ENCODE measurements at places on chromosomes 12 and 14.

DNA sequence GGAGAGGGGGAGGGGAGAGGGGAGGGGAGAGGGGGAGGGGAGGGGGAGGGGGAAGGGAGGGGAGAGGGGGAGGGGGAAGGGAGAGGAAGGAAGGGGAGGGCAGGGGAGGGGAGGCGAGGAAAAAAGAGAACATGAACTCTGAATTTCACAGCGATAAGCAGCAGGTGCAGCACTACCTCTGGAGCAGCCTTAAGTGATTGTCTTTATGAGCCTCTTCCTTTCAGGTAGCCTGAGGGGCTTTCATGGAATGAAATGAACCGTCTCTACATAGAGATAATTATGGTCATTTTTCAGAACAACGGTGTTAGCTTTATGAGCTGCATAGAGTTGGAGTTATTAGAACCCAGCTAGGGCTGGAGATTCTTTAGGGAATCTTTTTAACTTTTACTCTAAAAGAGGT lies 18.1 kb upstream of the PTCSC3 start:
- DNase-seq = no peak

GRCh38 chr14:35234012-35234805 lies 58.0 kb upstream of the PSMA6 start:
- no peak for DNase-seq

DNA sequence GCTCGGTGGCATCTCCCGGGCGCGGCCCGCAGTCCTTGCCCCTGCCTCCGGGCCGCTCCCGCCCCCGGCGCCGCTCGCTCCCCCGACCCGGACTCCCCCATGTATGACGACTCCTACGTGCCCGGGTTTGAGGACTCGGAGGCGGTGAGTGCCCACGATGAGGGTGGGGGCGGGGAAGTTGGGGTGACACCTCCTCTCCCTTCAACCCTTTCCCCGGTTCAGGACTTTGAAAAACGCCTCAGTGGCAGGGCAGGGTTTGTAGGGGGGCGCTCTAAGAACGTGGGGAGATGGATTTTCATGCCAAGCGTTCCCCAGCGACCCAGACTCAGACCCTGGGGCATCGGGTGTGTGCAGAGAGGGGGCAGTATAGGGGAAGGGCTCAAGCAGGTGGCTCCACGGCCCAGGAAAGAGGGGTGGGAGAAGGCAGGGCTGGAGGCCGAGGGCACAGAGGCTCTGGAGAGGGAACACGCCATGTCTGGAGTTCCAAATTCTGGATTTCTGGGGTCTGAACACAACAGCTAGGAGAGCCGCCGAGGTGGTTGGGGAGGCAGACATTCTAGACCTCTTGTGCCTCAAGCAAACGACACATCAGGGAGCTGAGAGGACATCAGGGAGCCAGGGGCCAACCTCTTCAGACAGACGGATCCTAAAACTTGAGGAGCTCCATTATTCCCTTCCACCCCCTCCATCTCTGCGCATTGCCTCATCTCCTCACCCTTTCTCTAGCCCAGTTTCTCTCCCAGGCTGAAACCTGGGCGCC lies 715 bp downstream of the CACNB3 start:
- DNase-seq = no peak

- DNase-seq = peak; percentile 68
Observed at GRCh38 chr14:102776761-102777710, at the start of gene TRAF3. Gene TRAF3, plus strand, starts transcription at chr14:102777449. Its CDS starts 92,753 bp downstream, at chr14:102870202.

DNA sequence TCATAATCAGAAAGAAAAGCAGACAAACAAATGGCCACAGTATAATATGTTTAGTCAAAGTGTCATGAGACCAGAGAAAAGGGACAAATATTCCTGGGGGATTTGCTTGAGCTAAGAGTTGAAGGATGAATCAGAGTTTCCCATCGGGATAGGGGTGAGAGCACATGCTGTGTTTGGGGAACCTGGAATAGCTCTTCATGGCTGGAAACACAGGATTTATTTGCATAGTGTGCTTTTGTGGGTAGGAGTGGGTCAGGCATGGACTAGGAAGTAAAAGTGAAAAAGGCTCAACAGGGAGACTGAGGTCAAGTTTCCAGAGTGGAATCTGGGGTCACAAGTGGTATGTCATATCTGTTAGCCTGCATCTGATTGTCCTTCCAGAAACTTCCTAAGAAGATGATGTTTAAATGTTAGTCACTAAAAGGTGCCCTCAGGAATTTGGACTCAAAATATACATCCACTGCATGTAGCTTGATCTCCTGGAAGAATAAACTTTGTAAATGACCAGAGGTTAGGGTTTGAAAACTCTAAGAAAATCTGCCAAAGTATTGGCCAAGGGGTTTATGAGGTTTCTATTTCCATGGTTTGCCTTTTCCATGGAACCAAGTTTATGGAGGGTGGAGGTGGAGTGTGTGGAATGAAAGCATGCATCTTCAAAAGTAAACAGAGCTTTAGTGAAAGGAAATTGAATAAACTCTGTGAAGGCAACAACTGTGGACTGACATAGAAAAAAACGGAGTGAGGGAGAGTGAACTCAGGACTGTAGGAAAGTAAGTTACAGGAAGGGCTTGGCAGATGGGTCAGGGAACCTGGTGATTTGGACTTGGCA lies 344.6 kb downstream of the C12orf75 start:
- no peak for DNase-seq

GRCh38 chr12:57195611-57196371 lies 20.8 kb upstream of the NXPH4 start:
- DNase-seq = no peak

DNA sequence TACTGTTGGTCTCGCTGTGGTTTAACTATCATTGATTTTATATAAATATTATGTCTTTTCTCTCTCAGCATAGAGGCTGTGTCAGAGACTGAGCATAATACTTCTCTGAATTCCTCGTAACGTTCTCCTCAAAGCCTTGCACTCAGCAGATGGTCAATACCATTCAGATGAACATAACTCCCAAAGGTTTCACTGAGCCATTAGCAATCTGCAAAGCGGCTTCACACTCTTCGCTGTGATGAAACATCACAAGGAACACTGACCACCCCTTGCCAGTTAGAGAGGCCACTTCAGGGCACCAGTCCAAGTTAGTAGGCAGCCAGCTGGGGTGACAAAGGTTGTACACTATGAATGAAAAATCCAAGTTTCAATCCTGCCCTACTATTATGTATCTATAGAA lies 30.1 kb upstream of the STON2 start:
- no peak for DNase-seq

DNA sequence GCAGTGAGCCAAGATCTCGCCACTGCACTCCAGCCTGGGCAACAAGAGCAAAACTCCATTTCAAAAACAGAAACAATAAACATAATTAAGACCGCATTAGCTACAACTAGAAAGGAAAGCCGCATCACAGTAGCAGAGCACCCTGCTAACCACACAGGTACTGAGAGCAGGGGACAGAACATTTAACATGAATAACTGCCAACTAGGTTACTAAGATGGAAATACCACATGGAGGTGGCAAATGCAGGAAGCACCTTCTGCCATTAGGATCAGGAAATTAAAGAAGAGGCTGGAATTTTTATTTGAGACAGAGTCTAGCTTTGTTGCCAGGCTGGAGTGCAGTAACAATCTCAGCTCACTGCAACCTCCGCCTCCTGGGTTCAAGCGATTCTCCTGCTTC lies 41.9 kb downstream of the CDC42BPB start:
- DNase-seq = no peak

- no peak for DNase-seq
Observed at GRCh38 chr12:119679490-119679889, 11.6 kb downstream of the PRKAB1 start.

DNA sequence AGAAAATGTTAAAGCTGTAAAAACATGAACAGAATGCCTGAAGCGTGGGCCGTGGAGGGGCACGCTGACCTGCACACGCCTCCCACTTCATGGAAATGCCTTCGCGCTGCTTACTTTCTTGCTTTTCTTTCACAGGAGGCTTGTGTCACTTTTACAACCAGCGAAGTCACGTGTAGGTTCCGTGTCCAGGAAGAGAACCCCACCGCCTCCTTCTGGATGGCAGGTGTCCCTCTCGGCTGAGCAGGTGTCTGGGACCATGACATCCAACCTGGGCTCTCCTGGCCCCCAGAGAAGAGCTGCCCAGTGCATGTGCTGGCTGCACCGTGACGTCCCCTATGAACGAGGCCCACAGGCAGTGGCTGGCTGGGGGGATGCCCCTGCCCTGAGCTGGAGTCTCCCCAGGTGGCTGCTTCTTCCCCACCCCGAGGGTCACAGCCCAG lies 345.0 kb upstream of the SFSWAP start:
- DNase-seq = no peak

- no peak for DNase-seq
Observed at GRCh38 chr12:14843425-14843887, at the start of gene ART4. Gene ART4, minus strand, starts transcription at chr12:14843526. Its CDS starts 413 bp downstream, at chr12:14843113.

GRCh38 chr14:103198131-103199105 lies 75.2 kb downstream of the TNFAIP2 start:
- DNase-seq = no peak

- no peak for DNase-seq
Observed at GRCh38 chr12:44647917-44648690, 228.0 kb downstream of the NELL2 start.

- DNase-seq = no peak
Observed at GRCh38 chr14:74910556-74910955, 12.5 kb downstream of the RPS6KL1 start.

GRCh38 chr12:103955811-103956508 lies 9.7 kb upstream of the TDG start:
- no peak for DNase-seq

All from stimulated activated effector memory CD8-positive, alpha-beta T cell treated with anti-CD3 and anti-CD28 coated beads, Interleukin-12 subunit alpha, Interleukin-12 subunit beta, amount 100 ng/mL, for 72 hours (primary cell).